ENCODE measurements at places on chromosomes 4 and X.

GRCh38 chrX:116417214-116417613 is 19.2 kb upstream of the SLC6A14 start:
- DNase-seq, result no peak

DNA sequence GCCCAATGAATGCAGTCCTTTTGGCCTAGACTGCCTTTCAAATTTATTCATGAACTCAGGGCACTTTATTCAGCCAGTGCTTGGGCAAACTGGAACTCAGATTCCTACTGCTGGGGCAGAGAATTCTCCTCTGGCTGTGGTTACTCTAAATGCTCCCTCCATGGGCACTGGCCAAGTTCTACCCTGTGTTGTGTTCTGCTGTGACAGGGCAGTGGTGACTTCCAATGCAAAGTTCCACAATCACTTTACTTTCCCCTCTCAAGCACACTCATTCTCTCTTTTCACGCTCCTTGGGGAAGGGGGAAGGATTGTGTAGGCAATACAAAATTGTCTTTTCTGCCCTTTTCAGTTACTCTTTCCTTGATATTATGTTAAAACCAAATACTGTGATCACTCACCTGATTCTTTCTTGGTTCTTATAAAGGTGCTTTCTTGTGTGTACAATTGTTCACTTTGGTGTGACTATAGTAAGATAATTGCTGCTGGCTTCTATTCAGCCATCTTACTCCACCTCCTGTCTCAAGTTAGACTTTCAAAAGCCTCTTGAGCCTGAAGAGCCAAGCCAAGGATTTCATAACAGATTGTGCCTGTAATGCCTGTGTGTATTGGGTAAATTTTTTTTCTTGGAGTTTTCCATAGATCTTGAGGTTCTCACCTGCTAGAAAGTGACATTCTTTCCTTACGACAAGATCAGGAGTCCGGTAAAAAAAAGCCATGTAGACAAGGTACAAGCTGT is 1078.6 kb downstream of the FAM133A start:
- no peak for DNase-seq

DNA sequence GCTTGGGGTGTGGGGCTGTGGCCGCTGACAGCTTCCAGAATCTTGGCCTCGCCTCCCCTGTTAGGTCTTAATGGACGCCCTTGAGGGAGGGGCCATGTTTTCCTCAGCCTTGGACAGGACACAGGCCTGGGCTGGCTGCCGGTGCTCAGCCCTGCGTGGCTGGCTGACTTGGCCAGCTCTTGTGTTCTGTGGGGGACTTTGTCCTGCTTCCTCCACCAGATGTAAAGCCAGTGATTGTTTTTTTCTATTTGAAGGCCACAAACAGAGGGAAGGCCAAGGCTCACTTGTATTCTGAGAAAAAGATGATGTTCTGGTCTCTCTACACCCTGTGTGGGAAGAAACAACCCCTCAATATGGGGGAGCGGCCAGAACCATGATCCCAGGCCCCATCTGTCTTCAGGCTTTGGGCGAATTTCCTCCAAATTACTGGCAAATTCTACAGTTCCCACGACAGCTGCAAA is 71.3 kb downstream of the HTRA3 start:
- no peak for DNase-seq

DNA sequence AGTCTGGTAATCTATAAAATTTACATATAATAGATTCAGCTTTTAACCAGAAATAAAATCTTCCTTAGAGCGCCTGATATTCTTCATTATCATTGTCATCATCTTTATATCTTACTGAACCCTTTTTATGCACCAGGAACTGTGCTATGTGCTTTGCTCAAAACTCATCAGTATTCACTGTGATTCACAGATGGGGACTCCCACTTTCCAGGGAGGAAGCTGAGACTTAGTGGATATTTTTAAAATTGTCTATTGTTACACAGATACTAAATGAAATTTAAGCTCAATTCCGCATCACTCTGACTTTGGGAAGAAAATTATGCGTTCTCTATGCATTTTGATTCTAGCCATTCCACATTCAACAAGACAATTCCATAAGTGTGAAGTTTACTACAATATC is 34.8 kb upstream of the SULT1E1 start:
- no peak for DNase-seq

- no peak for DNase-seq
Measured at GRCh38 chrX:1239681-1240142, 27.3 kb upstream of the CRLF2 start.

GRCh38 chr4:121195649-121196048 is 31.5 kb upstream of the TNIP3 start:
- no peak for DNase-seq

- DNase-seq, result no peak
Measured at GRCh38 chr4:92969650-92970379, 666.0 kb downstream of the GRID2 start.

All from cerebellar nuclear complex (tissue), 1 donor.